NCI-H2081 treated with DMSO at 0.1 percent for 48 hours (cell line): ENCODE measurements at places on chromosomes 12 and 14.

DNA sequence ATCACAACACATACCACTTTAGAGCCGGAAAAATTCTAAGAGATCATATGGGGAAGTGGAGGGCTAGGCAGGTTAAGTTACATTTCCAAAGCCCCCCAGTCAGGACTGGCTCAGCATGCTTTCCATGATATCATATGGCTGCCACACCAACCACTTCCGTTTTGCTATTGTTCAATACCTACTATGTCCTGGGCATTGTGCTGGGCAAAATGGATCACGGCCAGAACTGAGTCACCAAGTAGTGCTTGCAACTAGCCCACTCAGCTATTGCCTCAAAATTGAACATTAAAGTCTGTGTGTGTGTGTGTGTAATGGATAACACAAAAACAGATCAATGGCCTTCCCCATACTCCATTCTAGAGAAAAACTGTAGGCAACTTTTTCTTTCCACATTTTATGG is 22.7 kb downstream of the WIF1 start:
- no peak for DNase-seq

- DNase-seq: no peak
Observed at GRCh38 chr14:30283822-30284446, 275.0 kb upstream of the G2E3 start.

GRCh38 chr14:53528185-53528671 is 375.1 kb upstream of the DDHD1 start:
- DNase-seq: no peak

- DNase-seq: no peak
Observed at GRCh38 chr14:100033347-100034075, 31.7 kb upstream of the EVL start.

DNA sequence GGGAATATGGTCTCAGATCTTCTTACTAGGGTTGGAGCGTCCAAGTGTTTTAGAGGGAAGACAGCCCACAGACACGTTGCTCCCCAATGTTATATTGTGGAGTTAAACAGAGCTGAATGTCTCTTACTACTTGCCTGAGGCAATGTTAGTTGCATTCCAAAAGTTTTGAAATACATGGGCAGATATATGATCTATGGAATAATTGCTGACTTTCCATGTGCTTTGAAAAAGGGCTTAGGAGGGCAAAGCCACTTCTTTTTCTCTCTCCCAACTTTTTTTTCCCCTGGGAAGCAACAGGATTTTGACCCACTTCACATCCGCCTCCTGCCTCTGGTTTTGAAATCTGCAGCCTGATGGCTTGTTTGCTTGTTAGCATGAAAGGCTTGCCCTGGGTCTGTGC is 33.7 kb upstream of the PAX9 start:
- DNase-seq: no peak

DNA sequence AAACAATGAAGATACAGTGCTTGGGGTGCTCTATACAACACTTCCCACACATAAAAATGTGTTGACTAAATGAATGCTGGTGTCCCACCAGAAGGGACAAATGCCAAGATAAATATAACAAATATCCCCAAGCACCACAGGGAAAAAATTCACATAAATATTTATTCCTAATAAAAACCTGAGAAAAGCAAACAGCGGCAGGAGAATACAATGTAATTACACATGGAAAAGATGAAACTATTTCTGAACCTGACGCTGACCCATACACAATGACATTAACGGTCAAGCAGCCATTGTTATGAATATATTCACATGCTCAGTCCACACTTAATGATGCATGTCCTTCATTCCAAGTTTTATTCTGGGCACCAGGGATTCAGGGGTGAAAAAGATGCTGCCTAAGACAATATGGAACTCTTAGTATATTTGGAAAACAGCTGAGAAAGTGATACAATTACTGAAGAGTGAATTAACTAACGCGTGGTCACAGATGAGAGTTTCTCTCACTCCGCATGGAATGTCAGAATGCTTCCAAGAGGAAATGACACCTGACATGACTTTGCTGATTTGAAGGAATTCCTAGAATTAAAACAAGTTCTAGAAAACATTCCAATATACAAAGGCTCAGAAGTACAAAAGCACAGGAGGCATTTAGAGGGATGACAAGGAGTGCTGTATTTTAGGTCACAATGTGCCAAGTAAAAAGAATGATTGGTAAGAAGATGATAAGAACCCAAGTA is 27.9 kb upstream of the PTPRR start:
- DNase-seq: no peak

DNA sequence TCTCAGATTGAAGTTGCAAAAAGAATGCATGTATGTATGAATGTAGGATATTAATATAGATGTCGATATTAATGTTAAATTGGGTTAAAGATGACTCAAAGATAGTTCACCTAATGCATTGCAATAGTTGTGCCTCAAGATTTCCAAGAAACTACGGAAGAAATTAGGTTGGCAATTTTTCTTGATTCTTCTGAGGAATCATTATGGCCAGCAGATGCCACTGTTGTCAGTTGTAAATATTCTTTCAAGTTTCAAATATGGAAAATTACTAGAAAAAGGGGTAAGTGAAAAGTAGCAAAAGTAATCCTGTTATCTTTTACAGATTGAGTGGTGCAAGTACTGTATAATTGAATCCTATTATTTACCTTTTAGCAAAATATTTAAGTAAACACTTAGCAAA is 202.1 kb downstream of the ADAMTS20 start:
- DNase-seq: no peak

- DNase-seq: no peak
Observed at GRCh38 chr12:80763874-80764273, 47.2 kb downstream of the MYF5 start.

- no peak for DNase-seq
Observed at GRCh38 chr12:113980537-113981337, 14.6 kb upstream of the RBM19 start.

DNA sequence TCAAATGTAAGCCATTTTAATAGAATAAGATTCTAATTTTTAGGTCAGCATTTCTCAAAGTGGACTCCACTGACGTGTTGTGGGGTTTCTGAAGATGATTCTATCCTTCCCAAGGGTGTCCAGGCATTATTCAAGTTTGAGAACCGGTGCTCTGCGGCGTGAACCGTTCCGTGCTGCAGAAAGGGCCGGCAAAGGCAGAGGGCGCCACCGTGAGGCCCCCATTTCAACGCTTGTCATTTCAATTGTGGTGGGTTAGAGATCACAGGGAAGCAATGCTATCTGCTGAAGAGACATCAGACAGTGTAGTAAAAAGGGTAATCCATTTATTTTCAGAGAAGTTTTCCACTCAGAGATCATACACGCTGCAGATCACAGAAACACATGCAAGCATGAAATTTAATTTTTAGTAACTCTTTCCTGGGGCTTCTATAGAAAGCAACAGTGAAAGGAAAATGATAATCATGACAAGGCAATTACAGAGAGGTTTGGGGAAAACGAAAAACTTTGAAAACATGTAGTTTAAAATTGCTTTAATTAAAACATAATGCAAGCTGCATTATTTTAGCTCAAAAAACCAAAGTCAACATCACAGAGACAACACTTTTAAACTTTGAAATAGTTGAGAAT is 201.7 kb downstream of the EXOC5 start:
- DNase-seq: no peak

GRCh38 chr14:54109521-54110120 is 153.0 kb upstream of the BMP4 start:
- DNase-seq: no peak

GRCh38 chr14:70641548-70642302 is at the start of gene TTC9:
TSS of gene TTC9 (plus strand) at chr14:70641916. CDS start at chr14:70642130, 214 bp downstream.
- DNase-seq: no peak

DNA sequence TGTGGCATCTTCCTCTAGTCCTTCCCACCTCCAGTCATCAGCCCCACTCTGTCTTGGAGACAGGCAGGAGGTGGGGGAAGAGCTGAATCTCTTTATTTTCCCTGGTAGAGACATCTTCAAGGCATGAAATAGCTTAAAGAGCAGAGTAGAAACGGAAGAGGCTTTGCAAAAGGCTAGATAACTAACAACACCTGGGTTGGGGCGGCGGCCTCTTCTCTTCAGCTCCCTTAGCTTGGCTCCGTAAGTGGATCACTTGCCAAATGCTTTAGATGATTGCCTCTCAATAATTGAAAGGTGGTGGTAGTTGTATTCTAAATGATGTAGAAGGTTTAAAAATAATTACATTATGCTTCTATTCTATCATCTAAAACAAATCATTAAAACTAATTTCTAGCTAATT is 36.1 kb downstream of the SSPN start:
- DNase-seq: no peak

GRCh38 chr14:100083706-100084105 is 18.5 kb downstream of the EVL start:
- no peak for DNase-seq

DNA sequence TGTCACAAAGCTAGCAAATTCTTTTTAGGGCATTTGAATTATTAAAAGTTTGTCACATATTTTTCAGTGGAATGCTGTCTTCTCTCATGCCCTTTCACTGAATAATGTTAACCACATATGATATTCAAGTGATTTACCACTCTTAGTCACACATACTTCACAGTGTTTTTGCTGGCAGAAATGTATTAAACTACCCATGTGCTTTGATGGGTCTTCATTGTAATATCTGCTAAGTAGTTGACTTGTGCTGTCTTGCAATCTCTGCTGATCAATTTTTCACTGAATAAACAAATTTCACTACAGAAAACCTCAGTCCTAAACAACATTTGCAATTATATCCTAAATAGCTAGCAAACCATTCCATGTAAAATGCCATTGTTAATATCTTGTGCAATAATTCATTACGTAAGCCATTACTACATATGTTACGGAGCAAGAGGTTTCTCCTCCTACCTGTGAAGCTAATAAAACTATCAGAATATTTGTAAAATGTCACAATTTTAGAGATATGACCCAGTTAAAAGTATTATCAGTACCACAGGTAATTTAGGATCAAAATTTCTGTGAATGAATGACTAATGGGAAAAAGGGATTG is 64.6 kb upstream of the LMO3 start:
- no peak for DNase-seq

GRCh38 chr12:1776170-1776921 is 44.0 kb upstream of the LRTM2 start:
- DNase-seq: no peak

- DNase-seq: no peak
Observed at GRCh38 chr12:115149685-115150378, 465.9 kb upstream of the TBX3 start.

DNA sequence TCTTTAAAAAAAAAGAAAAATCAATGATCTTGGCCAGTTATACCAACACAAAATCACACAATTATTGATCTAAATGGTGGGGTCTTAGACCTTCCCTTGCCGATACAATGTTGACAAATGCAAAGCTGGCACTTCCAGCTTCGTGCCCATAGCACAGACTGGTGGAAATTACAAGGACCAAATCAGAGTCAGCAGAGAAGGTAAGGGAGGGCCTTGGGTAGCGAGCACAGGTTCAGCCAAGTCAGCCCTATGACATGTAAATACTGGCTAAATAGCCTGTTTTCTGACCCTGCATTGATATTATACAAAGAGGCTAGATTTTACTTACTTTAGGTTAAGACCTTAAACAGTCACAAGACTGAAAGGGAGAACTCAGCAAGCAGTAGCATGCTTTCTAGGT is 30.3 kb upstream of the WDR89 start:
- no peak for DNase-seq

- DNase-seq: no peak
Observed at GRCh38 chr12:45575417-45575816, 154.1 kb upstream of the ARID2 start.

GRCh38 chr14:42421377-42422078 is 814.9 kb downstream of the LRFN5 start:
- DNase-seq: no peak

- DNase-seq: no peak
Observed at GRCh38 chr12:95116341-95116740, 42.9 kb upstream of the NR2C1 start.

DNA sequence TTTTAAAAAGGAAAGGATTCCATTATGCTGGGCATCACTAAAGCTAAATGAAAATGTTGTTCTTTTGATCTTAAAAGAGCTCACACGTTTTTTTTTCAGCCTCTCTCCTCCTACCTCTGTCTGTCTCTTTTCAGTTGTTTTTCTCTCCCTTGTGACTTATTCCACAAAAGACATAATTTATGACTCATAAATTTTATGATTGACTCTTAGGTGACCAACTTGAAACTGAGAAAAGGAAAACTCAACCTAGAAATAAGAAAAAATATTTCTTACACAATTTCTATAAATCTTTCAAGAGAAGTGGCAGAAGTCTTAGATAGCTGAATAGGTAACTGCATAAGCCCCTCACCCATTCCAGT is 227.7 kb upstream of the DDHD1 start:
- DNase-seq: no peak

- DNase-seq: no peak
Observed at GRCh38 chr12:131066207-131066885, 112.6 kb downstream of the ADGRD1 start.

- DNase-seq: no peak
Observed at GRCh38 chr12:57451233-57451778, 3.8 kb upstream of the INHBE start.

DNA sequence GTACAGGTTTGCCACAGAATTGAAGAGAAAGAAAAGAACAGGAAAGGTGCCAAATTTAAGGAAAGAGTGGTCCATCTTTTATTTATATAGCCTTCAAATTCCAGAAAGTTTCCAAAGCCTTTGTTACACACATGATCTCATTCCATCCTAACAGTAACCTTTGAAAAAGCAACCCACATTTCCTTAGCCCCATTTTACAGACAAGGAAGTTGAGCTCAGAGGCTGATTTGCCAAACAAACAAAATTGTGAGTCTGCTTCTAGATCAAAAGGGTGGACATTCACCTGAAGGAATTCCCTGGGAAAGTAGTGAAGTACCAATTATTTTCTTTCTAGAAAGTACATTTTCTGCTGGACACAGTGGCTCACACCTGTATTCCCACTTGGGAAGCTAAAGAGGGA is 32.0 kb downstream of the KICS2 start:
- no peak for DNase-seq

DNA sequence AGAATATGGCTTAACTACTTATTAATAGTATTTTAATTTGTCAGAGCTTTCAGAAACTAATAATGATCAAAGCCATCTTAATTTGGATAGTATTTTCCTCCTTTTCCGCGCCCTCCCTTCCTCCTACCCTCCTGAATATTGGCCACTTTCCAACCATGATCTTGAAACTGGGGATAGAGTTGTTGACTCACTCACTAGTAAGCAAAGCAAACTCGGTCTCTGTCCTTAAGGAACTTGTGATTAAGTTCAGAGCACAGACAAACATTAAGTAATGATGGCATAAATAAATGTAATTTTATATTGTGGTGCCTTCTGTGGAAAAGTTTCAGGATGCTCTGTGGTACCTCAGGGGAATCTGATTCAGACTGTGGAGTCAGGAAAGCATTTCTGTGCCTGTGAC is 75.7 kb downstream of the LRRK2 start:
- no peak for DNase-seq

GRCh38 chr12:124477107-124477915 is 90.1 kb downstream of the NCOR2 start:
- no peak for DNase-seq
